ENCODE measurements at places on chromosomes 6 and 20.

DNA sequence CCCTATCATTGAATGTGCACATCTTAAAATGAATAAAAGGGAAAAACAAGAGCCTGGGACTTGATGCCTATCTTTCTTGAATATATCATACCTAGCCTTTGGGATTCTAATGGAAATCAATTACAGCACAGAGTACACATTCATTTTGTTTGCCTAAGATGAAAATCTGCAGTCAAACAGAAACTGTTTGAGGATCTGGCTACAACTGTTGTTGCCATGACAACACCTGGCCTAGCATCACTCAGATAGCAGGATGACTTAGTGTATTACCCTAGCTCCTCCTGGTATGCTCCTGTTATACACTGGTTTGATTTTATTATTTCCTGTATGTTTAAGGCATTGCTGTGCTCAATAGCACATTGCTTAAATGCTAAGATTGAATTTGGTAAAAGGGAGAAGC is 71.5 kb upstream of the LAMP5 start:
- no peak for DNase-seq

DNA sequence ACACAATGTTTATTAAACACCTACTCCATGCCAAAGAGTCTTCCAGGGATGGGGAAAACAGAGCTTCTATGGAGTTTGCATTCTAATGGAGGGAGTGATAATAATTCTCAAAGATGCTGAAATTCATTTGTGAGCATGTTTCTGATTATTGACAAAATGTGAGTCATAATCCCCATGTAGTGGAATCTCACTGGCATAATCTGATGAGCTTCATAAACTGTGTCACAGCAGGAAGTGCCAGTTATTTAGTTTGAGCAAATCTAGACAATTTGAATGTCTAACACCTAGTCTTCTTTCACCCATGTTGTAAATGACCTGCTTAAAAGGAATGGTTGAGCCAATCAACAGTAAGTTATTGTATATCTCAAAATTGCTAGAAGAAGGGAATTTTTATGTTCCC is 95.1 kb downstream of the KCNQ5 start:
- DNase-seq, result no peak

- no peak for DNase-seq
These were observed 64.9 kb upstream of the TGM3 start for GRCh38 chr20:2230726-2231488.

DNA sequence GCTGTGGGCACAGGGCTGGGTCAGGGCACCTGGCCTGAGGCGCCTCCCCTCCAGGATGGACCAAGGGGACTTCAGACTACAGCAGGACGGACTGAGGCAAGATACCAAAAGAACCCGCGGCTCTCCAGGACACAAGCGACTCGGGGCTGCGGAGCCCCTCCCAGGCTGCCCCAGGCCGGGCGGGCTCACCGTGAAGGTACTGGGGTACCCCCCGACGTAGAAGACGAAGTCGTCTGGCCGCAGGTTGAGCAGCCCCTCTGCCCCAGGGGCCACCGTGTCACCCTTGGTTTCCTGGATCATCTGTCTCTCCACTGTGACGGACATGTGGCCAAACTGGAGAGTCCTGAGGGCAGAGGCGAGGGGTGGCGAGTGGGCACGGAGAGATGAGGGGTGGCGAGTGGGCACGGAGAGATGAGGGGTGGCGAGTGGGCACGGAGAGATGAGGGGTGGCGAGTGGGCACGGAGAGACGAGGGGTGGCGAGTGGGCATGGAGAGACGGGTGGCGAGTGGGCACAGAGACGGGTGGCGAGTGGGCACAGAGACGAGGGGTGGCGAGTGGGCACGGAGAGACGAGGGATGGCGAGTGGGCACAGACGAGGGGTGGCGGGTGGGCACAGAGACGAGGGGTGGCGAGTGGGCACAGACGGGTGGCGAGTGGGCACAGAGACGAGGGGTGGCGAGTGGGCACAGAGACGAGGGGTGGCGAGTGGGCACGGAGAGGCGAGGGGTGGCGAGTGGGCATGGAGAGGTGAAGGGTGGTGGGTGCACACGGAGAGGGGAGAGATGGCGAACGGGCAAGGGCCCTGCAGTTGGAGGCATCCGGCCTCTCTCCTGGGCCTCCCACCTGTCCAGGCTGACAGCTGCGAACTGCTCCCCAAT is 10.9 kb downstream of the ADRM1 start:
- DNase-seq, result no peak

GRCh38 chr6:25350573-25350972 is 71.4 kb downstream of the CARMIL1 start:
- DNase-seq, result no peak

GRCh38 chr6:70456735-70457134 is 43.4 kb downstream of the FAM135A start:
- DNase-seq, result no peak

DNA sequence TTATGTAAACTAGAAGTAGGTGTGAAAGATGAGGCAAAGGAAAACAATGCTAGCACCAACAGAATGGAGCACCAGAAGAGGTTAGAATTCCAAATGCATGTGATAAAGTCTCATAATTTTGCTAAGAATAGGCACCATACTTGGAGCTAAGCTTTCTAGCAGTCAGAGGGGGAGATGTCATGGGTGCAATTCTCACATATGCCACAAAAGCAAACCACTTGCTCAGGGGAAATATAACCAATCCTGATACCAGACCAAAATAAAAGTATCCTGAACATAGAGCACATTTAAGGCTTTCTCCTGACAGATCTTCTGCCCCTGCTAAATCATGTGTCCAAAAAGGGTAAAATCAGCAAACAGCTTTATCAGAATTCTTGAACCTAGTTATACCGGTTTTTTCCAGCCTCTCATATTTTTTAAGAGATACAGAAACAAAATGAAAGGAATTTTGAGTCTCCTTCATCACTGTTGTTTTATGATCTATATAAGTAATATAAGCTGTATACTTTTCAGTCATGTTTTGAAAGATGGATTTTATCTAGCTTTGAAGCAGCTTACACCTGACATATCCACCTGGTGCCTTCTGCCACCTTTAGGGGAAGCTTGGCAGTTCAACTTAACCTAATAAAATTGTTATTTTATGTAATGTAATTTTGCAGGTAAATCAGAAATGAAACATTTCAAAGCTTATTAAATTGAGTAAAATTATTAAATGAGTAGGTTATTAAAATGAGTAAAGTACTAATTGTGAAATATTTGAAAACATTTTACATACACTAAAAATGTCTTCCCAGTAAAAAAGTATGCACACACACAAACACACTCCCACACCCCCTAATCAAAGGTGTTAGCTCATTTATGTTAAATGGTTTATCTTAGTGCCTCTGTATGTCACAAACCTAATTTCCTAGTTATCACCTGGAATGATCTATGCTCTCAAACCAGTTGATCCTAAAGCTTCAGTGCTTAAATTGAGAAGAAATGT is 2.8 kb downstream of the SPO11 start:
- DNase-seq, result no peak

DNA sequence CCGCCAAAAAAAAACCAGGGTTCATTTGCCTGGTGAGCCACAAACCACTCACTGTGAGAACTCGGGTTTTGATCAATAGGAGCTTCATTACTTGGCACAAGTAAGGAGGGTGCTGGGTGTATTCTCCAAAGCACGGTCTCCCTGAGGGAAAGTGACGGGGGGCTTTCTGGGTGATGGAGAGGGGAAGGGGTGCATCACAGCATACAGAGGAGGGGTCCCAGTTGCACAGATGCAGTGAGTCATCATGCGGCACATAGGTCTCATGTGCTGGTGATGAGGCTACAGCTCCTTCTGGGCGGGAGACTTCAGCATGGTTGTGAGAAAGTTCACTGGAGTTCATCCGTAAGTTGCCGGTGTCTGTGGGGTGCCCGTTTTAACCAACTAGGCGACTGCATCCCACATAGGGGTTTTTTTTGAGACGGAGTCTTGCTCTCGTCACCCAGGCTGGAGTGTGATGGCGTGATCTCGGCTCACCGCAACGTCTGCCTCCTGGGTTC is 36.2 kb downstream of the SUN5 start:
- DNase-seq, result no peak

DNA sequence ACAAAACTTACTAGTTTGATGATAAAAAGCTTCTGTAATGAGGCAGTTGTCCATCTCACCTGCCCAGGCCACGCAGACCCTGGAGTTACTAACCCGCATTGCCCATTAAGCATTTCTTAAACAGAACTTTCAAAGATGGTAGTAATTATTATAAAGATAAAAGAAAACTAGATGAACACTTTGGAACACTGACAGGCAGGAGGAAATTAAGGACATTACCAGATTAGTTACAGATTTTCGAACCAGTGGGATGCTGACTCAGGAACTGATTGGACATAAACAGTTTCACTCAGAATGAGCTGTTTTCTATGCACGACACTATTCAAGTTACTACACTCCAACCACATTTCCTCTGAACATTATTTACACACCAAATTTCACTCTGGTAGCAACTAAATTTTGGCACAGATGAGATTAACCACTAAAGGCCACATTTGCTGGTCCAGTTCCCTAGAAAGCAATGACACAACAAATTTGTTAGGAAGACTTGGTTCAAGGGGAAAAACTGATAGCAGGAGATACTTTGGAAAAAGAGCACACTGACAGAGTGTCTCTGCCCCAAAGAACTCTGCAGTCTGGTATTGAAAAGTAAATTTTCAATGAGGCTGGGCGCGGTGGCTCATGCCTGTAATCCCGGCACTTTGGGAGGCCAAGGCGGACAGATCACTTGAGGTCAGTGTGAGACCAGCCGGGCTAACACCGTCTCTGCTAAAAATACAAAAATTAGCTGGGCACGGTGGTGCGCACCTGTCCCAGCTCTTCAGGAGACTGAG is 3.0 kb downstream of the ROMO1 start:
- no peak for DNase-seq

DNA sequence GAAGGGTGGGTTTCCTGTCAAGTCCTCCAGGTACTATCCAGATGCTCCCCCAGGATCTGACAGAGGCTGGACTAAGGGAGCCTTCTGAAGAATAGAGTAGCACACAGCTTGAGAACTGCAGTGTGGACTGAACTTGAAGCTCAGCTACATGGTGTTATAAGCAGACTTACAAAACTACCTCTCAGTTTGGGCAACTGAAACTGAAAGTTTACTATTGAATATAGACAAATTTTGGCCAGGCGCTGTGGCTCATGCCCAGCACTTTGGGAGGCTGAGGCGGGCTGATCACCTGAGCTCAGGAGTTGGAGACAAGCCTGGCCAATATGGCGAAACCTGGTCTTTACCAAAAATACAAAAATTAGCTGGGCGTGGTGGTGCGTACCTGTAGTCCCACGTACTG is 348.5 kb downstream of the PLCB1 start:
- no peak for DNase-seq

DNA sequence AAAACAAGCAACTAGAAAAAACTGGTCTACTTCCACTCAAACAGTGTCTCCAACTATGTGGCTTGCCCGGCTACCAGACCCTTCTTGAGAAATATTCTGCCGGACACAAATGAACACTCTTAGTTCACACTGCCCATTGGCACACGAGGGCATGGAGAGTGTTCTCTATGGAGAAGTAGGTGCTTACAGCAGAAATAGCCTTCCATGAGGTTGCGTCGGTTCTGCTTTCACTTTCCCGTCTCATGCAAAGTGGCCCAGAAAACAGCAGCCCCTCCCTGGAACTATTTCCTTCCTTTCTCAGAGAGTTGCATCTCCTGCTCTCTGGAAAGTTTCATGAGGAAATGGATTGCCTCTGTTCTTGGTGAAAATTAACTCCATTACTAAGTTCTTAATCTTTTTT is 9.5 kb upstream of the HLA-DOA start:
- DNase-seq, result no peak

- DNase-seq, result no peak
These were observed 15.2 kb downstream of the NKX2-2 start for GRCh38 chr20:21498635-21499034.

GRCh38 chr6:17919496-17919895 is 67.9 kb downstream of the KIF13A start:
- DNase-seq, result no peak

GRCh38 chr6:150025201-150025917 is at the start of gene RAET1L:
Gene RAET1L, minus strand, starts transcription at chr6:150025532. Its CDS starts 61 bp downstream, at chr6:150025471.
- DNase-seq, result no peak

DNA sequence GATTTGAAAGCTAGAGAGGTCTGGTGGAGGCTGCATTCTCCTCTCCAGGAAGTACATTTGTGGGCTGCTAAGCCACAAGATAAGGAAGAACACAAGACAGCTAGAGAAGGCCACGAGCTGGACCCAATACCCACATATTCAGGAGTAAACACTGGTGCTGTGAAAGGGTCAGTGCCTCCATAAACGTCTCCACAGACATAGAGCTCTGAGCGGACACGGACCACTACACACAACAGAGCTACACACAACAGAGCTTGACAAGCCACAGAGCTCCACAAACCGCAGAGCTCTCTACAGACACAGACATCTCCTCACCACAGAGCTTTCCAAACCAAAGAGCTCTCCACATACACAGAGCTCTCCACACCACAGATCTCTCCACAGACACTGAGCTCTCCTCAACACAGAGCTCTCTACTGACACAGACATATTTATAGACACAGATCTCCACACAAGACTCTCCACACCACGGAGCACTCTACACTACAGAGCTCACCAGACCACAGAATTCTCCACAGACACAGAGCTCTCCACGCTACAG is 51.9 kb downstream of the ERMARD start:
- no peak for DNase-seq

DNA sequence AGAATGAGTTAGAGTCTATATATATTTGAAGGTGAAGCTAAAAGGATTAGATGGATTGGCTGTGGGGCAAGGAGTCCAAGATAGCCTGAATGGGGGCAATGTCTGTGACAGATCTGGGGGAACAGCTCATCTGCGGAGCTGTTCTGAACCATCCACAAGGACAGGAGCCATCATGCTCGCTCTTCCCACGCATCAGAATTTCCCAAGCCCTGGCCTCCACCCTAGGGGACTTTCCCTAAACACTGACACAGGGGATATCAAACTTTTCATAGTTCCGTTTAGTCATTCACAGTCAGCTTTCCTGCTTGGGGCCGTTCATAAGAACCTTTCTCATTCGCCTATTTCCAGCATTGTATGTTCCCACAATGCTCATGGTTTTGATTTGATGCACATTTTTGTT is 37.6 kb upstream of the CCN6 start:
- DNase-seq, result no peak

DNA sequence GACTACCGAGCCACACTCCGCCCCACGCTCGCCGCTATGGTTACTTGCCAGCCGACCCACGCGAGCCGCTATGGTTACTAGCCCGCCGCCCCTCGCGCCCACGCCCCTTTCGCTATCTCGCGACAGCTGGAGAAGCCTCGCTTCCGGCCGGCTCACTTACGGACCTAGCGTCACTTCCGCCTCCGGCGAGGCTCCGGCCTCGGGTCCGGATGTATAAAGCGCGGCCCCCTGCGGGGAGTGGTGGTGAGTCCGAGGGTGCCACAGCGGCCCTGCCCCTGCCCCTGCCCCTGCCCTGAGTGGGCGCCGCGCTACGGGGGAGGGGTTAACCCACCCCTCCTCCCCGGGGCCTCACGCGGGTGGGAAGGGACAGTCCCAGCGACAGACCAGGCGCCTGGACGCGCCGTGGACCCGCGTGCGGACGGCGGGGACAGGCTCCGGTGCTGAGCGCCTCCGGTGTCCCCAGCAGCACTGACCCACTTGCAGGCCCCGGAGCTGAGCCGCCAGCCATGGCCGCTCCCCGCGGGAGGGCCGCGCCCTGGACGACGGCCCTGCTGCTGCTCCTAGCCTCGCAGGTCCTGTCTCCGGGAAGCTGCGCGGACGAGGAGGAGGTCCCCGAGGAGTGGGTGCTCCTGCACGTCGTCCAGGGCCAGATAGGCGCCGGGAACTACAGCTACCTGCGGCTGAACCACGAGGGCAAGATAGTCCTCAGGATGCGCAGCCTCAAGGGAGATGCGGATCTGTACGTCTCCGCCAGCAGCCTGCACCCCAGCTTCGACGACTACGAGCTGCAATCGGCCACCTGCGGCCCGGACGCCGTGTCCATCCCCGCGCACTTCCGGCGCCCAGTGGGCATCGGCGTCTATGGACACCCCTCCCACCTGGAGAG is at the start of the genes C6orf120 and WDR27:
Gene C6orf120 (plus strand): TSS at position 173 of the 886 bp plus-strand sequence. CDS start 334 bp downstream, at position 507.
Gene WDR27 (minus strand): TSS at position 76 of the 886 bp plus-strand sequence. CDS start 13,024 bp downstream, outside the sequence.
- peak; percentile 96 for DNase-seq
